Daoy (cell line): ENCODE measurements at places on chromosomes 7 and 10. TPM values are rescaled to one million over a fixed set of nuclear protein-coding genes. Genes with fewer than 3 reads are reported as not detected.

Gene ASZ1
- not detected in 2 replicates for total RNA-seq

Gene CALML3
- total RNA-seq = not detected in 2 replicates

Gene EBLN1
- not detected in 2 replicates for total RNA-seq

Gene DPCD
- 76.1 and 85.7 TPM in 2 replicates for total RNA-seq

Gene FRG2B
- not detected in 2 replicates for total RNA-seq

Gene SPDYE1
- total RNA-seq = not detected in 2 replicates

Gene TNS3
- total RNA-seq = 58.3 and 58.4 TPM in 2 replicates

Gene PLPP4
- total RNA-seq = 3.9 and 15.8 TPM in 2 replicates

Gene TMEM273
- not detected in 2 replicates for total RNA-seq

Gene AGK
- 32.6 and 38.7 TPM in 2 replicates for total RNA-seq

Gene CRPPA
- 0.11 and 0.65 TPM in 2 replicates for total RNA-seq

Gene STOX1
- 0.80 and 3.0 TPM in 2 replicates for total RNA-seq

Gene TLX1
- total RNA-seq = 0.06 TPM in 1 of 2 replicates, not detected in the other

Gene LRRC18
- not detected in 2 replicates for total RNA-seq

Gene ASB4
- 0.06 TPM in 1 of 2 replicates, not detected in the other for total RNA-seq

Gene TDRD1
- 0.06 TPM in 1 of 2 replicates, not detected in the other for total RNA-seq

Gene NFE2L3
- total RNA-seq = 273 and 296 TPM in 2 replicates

Gene RBM28
- total RNA-seq = 63.4 and 63.5 TPM in 2 replicates

Gene SPDYE5
- total RNA-seq = not detected in 2 replicates

Gene ARF5
- total RNA-seq = 155 and 173 TPM in 2 replicates

Gene CYP26A1
- total RNA-seq = 0.15 and 0.17 TPM in 2 replicates

Gene PLEKHS1
- not detected in 2 replicates for total RNA-seq

Gene CCL24
- not detected in 2 replicates for total RNA-seq

Gene TMEM236
- total RNA-seq = 0.06 TPM in 1 of 2 replicates, not detected in the other

Gene GRM8
- 0.24 and 1.4 TPM in 2 replicates for total RNA-seq

Gene GRM3
- total RNA-seq = not detected in 2 replicates

Gene CCT6A
- 1,003 and 1,301 TPM in 2 replicates for total RNA-seq

Gene AEBP1
- not detected in 2 replicates for total RNA-seq

Gene PHKG1
- total RNA-seq = 1.5 TPM in 1 of 2 replicates, not detected in the other

Gene DYNC1I1
- 5.0 and 8.4 TPM in 2 replicates for total RNA-seq

Gene RAB19
- total RNA-seq = not detected in 2 replicates

Gene STAG3
- total RNA-seq = 0.77 and 1.3 TPM in 2 replicates
